Nephron progenitor cell (in vitro differentiated cells): ENCODE measurements at places on chromosomes 3 and 15.

DNA sequence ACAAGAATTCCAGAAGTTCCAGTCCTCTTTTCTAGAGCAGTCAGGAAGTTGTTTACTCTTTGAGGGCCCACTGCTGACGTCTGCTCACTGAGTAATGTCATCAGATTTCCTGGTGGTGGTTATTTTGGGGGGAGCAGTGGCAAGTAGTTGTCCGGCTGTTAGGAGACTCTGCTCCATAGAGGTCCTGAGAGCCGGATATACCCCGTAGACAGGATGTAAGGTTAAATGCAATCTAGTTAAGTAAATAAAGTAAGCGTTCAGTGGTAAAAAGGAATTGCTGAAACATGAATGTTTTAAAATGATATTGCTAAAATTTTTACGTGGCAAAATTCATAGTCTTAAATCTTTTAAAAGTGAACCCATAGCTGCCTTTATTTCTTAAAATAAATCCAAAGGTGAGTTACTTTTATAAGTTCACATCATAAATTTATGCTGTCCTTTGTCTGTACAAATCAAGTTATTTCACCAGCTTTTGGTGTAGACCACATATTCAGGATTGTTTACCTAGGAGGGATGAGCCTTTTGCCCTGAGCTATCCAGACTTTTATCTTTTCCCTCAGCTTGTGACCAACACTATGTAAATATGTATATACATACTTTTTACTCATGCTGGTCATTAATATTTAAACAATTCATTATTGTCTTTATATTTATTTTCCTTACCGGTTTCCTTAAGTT is 65.8 kb downstream of the PDE8A start:
- H3K36me3 ChIP-seq = no peaks in the 10 kb centered on the region
- no peak overlapping the region for H3K27ac ChIP-seq
- H3K27me3 ChIP-seq = no peaks in the 10 kb centered on the region
- no peak overlapping the region for H3K4me3 ChIP-seq

- peaks cover 16% of the 10 kb centered on the region for H3K27me3 ChIP-seq
- H3K4me3 ChIP-seq = no peak overlapping the region
- peaks cover 10% of the 10 kb centered on the region for H3K4me1 ChIP-seq
Measured at GRCh38 chr3:13822042-13822441, 57.8 kb downstream of the WNT7A start.

GRCh38 chr3:89697321-89697916 is 590.0 kb downstream of the EPHA3 start:
- DNase-seq = no peak
- H3K4me3 ChIP-seq = no peak overlapping the region
- peaks cover 10% of the 10 kb centered on the region for H3K4me1 ChIP-seq
- peaks cover 7% of the 10 kb centered on the region for H3K27me3 ChIP-seq

GRCh38 chr3:156976933-156977332 is 150.8 kb downstream of the LEKR1 start:
- no peak overlapping the region for H3K4me3 ChIP-seq
- H3K27me3 ChIP-seq = no peaks in the 10 kb centered on the region
- no peak for DNase-seq
- no peaks in the 10 kb centered on the region for H3K4me1 ChIP-seq
- no peak overlapping the region for H3K27ac ChIP-seq
- no peaks in the 10 kb centered on the region for H3K36me3 ChIP-seq

DNA sequence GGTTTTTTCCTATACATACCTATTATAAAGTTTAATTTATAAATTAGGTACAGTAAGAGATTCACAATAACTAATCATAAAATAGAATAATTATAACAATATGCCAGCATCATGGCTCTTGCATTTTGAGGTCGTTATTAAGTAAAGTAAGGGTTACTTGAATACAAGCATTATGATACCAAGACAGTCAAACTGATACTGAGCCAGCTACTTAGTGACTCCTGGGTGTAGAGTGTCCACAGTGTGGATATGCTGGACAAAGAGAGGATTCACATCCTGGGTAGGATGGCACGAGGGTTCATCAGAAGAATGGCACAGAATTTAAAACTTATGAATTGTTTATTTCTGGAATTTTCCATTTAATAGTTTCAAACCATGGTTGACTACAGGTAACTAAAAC is 157.2 kb upstream of the IL12A start:
- DNase-seq = no peak
- H3K27me3 ChIP-seq = no peaks in the 10 kb centered on the region
- no peak overlapping the region for H3K27ac ChIP-seq
- H3K4me1 ChIP-seq = peaks cover 16% of the 10 kb centered on the region

- DNase-seq = no peak
- H3K36me3 ChIP-seq = peaks cover 47% of the 10 kb centered on the region
- no peak overlapping the region for H3K27ac ChIP-seq
- H3K4me3 ChIP-seq = no peak overlapping the region
Measured at GRCh38 chr15:80531388-80531787, 127.2 kb downstream of the ARNT2 start.

DNA sequence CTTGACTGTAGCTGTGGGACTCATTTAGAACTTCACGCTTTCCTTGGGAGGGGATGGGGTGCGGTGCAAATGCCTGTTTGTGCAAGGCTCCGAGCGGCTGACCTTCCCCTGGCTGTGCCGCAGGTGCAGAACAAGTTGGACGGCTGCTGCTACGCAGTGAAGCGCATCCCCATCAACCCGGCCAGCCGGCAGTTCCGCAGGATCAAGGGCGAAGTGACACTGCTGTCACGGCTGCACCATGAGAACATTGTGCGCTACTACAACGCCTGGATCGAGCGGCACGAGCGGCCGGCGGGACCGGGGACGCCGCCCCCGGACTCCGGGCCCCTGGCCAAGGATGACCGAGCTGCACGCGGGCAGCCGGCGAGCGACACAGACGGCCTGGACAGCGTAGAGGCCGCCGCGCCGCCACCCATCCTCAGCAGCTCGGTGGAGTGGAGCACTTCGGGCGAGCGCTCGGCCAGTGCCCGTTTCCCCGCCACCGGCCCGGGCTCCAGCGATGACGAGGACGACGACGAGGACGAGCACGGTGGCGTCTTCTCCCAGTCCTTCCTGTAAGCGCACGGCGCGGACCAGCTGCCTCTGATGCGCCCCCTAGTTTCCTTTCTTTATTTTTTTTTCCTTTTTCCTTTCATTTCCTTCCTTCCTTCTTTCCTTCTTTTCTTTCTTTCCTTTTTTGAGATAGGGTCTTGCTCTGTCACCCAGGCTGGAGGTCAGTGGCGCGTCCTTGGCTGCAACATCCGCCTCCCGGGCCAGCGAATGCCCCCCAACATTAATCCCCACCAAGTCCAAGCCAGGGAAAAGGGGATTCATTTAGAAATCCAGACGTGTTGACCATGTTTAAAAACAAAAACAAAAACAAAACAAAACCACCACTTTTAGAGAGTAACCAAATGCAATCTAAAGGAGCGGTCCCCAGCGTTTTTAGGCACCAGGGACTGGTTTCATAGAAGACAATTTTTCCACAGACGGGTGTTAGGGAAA is 42.7 kb downstream of the EIF2AK4 start:
- H3K27me3 ChIP-seq = no peaks in the 10 kb centered on the region
- DNase-seq = peak; percentile 67
- peaks cover 45% of the 10 kb centered on the region for H3K36me3 ChIP-seq
- H3K4me1 ChIP-seq = peaks cover 21% of the 10 kb centered on the region

GRCh38 chr3:196837819-196838420 is 29.8 kb upstream of the SENP5 start:
- DNase-seq = peak; percentile 50
- no peak overlapping the region for H3K27ac ChIP-seq
- H3K4me3 ChIP-seq = no peak overlapping the region
- no peaks in the 10 kb centered on the region for H3K27me3 ChIP-seq

- no peaks in the 10 kb centered on the region for H3K4me1 ChIP-seq
- H3K36me3 ChIP-seq = no peaks in the 10 kb centered on the region
- DNase-seq = no peak
Measured at GRCh38 chr3:9715764-9716437, 12.3 kb downstream of the CPNE9 start.

GRCh38 chr15:99429681-99430081 is 136.1 kb upstream of the MEF2A start:
- no peak overlapping the region for H3K4me3 ChIP-seq
- H3K36me3 ChIP-seq = no peaks in the 10 kb centered on the region
- H3K27me3 ChIP-seq = no peaks in the 10 kb centered on the region
- peaks cover 42% of the 10 kb centered on the region for H3K4me1 ChIP-seq
- H3K27ac ChIP-seq = no peak overlapping the region
- no peak for DNase-seq

DNA sequence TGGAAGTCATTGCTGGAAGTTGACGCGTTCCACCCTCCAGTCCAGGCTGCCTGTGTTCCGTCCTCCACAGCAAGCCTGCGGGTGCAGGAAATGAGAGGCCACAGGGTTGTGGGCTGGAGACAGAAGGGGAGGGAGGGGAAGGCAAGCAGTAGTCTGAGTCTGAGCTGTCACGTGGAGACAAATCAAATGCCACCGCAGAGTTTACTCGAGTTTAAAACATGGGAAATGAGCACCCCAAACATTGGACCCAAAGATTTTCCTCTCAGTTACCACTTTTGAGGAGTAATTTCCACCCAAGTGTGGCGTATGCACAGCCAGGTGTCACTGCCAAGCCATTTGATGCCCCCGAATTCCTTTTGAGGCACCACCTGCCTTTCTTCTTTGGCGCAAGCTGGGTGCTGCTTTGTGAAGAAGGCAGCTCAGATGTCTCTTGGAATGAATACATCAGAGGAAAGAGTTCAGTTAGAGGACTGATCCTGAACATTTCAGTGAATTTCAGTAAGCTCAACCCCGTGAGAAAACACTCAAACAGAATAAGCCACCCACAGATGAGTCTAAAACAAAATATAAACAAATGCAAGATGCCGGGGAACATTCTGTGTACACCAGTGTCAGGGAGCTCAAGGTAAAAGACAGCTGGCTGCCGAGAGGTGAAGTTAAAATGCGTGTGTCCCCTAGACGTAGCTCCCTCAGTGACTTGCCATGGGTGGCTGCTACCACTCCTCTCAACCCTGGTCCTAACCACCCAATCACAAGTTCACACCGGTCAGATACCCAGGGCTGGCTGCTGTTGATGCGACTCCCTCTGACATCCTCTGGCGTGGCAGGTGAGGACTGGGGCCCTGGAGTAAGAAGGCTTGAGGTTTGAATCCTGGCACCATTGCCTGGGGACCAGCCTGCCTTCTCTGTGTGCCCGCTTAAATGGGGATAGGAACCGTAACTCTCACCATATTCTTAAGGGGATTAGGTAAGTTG is 203.8 kb downstream of the UACA start:
- H3K27me3 ChIP-seq = peaks cover 14% of the 10 kb centered on the region
- no peaks in the 10 kb centered on the region for H3K4me1 ChIP-seq
- no peak overlapping the region for H3K4me3 ChIP-seq
- no peaks in the 10 kb centered on the region for H3K36me3 ChIP-seq

GRCh38 chr15:60397772-60398445 is at the start of gene ANXA2:
Gene ANXA2, minus strand, starts transcription at chr15:60397986. Its CDS starts 11,911 bp downstream, at chr15:60386075.
- H3K4me1 ChIP-seq = peaks cover 69% of the 10 kb centered on the region
- peaks cover 6% of the 10 kb centered on the region for H3K27me3 ChIP-seq
- H3K4me3 ChIP-seq = peak within 1 kb of the TSS; percentile 87
- DNase-seq = peak; percentile 57
- peak within 1 kb of the TSS; percentile 43 for H3K27ac ChIP-seq
- H3K36me3 ChIP-seq = no peaks in the 10 kb centered on the region

DNA sequence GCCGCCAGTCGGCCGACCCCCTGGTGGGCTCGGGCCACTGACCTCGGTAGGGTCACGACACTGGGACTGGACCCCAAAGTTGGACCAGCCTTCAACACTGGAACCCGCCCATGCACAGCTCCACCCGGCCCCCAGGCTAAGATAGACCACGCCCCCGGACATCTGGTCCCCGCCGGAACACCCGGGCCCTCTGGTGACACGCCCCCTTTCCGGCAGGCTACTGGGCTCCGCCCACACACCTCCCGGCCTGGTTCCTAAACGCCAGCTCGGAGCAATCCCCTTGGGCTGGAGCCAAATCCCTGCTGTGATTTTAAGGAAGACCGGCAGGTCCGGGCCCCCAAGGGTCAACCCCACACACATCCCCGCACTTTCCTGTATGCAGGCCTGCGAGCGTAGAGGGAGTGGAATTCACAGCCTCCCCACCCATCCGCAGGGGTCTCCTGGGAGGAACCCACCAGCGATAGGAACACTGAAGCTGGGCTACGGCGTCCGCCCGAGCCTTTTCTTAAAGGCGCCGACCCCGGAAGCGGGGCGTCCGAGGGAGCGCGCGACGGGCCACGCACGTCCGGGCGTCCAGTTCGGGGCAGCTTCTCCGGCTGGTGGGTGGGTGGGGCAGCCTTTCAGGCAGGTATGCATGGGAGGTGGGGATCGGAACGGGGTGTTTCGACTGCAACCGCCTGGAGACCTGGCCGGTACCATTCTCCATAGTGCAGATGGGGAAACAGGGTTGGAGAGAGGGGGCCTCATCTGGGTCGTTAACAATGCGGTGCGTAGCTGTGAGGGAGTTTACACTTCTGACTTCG is at the start of gene HEMK1:
HEMK1 (plus strand) TSS at position 576 of the 803 bp plus-strand sequence. CDS start 1,583 bp downstream, outside the sequence.
- peak within 1 kb of the TSS; percentile 94 for H3K27ac ChIP-seq
- peak; percentile 97 for DNase-seq
- peak within 1 kb of the TSS; percentile 97 for H3K4me3 ChIP-seq
- H3K4me1 ChIP-seq = peaks cover 24% of the 10 kb centered on the region
- H3K36me3 ChIP-seq = no peaks in the 10 kb centered on the region

- DNase-seq = no peak
- peaks cover 41% of the 10 kb centered on the region for H3K4me1 ChIP-seq
- peaks cover 3% of the 10 kb centered on the region for H3K27me3 ChIP-seq
- peak overlapping the region; percentile 6 for H3K27ac ChIP-seq
- H3K36me3 ChIP-seq = peaks cover 44% of the 10 kb centered on the region
Measured at GRCh38 chr3:14462738-14463137, 60.3 kb downstream of the SLC6A6 start.

DNA sequence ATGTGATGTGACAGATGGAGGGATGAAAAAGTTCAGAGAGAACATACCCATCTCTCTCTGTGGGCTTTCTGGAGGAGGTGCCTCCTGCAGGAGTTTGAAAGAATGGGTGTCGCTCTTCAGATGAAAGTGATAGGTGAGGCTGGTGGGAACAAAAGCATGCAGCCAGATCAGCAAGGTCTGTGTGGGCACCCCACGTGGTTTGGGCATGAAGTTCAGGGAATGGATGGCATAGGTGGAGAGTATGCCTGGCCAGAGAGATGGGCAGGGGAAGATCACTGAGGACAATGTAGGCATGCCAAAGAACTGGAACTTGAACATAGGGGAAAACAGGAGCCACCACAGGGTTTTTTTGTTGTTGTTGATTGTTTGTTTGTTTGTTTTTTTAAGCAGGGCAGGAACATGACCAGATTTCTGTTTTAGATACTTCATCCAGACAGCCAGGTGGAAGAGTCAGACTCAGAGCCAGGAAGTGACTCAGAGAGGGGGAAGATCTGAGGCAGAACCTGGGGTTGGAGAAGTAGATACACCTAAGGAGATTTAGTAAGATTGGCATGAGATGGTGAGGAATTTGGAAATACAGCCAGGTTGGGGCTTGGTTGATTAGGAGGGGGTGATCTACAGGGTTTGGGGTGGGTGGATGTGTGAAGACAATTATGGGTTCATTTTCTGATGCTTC is 64.8 kb upstream of the CLSTN2 start:
- no peaks in the 10 kb centered on the region for H3K36me3 ChIP-seq
- DNase-seq = no peak
- H3K4me3 ChIP-seq = no peak overlapping the region

DNA sequence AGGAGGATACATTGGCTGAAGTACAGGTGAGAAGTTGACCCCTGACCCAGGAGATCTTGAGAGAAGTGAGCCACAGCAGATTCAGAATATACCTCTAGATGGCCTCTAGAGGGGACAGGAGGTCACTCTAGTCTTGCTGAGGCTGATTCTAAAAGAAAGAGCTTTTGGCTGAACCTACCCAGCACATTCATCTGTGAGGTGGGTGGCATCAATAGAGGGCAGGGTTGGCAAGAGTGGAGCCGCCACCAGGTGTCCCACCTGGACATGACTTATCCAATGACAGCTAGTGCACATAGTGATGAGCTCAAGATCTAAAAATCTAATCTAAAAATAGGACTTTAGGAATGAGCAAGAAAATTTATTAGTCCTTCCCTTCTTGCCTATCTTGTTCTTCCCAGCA is 51.6 kb downstream of the CYP19A1 start:
- H3K27ac ChIP-seq = no peak overlapping the region
- no peak for DNase-seq
- peaks cover 14% of the 10 kb centered on the region for H3K4me1 ChIP-seq
- H3K27me3 ChIP-seq = peaks cover 7% of the 10 kb centered on the region
- peaks cover 7% of the 10 kb centered on the region for H3K36me3 ChIP-seq
